ENCODE measurements at places on chromosomes 11 and 22.

DNA sequence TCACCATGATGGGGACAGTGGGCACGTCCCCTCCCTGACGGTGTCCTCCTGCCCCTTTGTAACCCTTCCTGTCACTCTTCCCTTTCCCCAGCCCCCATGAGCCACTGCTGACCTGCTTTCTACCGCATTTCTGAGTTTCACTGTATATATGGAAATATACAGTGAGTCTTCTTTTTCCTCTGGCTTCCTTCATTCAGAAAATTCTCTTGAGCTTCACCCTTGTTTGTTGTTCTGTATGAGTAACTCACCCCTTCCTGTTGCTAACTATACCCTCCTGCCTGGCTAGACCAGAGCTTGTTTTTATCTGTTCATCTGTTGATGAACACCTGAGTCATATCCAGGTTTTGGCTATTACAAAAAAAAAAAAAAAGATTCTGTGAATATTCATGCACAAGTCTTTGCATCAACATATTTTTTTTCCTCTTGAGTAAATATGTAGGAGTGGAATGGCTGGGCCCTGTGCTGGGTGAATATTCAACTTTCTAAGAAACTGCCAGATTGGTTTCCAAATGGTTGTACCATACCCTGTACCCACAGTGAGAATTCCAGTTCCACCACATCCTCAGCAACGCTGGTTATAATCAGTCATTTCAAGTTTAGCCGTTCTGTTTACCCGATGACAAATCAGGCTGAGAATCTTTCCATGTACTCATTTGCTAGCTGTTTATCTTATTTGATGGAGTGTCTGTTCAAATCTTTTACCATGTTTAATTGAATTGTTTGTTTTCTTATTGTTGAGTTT, 62.0 kb downstream of the IGF2 start:
- DNase-seq, result peak; percentile 67

DNA sequence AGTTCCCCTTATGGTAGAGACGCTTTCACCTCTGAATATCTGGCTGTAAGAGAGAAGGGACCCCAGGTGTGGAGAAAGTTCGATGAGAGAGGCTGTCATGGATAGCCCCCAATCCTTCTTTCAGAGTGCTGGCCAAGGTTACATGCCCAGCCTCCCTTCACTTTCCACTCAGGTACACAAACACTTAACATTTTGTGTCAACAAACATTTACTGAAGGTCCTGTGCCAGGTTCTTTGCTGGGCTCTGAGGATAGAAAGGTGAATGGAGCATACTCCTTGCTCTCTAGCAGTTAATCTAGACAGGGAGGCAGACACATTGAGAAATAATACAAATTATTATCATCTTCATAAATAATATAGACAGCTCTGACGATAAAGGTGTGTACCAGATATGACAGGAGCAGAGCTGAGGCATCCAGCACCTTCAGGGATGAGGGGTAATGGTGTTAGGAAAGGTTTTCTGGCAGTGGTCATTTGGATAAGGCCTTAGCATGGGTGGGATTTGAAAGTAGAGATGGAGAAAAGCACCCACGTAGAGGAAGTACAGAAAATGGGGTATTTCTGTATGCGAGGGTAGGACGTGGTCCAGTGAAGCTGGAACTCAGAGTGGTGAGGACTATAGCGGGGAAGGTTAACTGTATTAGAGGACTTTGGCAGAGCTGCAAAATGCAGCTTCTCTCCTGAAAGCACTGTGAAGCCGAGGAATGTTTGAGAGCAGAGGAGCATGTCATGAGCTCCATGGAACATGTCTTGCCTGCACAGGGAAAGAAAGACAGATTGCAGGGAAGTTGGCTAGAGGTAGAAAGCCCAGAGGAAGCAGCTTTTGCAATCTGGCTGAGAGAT, 19.6 kb downstream of the PPFIBP2 start:
- no peak for DNase-seq

DNA sequence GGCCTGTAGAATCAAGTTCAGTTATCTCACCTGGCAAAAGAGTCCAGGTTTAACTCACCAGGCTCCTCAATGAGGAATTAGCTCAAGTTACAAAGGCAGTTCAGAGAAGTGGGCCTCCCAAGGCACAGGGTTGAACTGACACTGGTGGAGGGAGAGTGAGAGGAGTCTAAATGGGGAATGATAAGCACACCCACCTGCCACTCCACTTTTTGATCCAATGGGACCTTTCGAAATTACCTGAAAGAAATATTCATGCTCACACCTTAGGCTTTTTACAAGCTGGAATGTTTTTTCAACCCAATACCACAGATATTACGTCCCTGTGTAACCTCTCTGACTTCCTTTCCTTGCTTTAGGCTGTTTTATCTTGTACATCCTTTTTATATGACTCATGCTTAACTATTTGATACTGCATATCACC, 642.7 kb upstream of the TENM4 start:
- DNase-seq, result no peak

- peak; percentile 26 for DNase-seq
Measured at GRCh38 chr11:71420455-71421241, 27.5 kb downstream of the DHCR7 start.

DNA sequence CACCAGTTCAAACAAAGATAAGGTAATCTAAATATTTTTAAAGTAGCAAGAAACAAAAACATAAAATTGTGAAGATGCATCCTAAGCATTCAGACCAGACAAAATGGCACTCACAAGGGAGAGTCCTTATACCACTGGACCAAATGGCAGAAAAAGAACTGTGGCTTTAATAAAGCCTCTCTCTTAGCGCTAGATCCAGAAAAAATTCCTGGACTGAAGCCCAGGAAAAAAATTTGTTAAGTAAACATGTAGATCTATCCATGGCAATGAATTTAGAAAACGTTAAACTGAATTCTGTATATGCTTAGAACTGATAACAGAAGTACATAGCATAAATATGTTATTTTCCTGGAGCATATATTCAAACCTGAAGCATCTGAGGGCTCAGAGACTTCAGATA, 11.8 kb upstream of the CD59 start:
- DNase-seq, result no peak

- DNase-seq, result no peak
Measured at GRCh38 chr11:9617940-9618339, 44.5 kb downstream of the WEE1 start.

- no peak for DNase-seq
Measured at GRCh38 chr22:37750596-37751162, 53.8 kb downstream of the TRIOBP start.
